ENCODE measurements at places on chromosomes 1 and 21. TPM values are rescaled to one million over a fixed set of nuclear protein-coding genes. Genes with fewer than 3 reads are reported as not detected.
A peak's percentile ranks its signal among the peaks of the same experiment; 100 is the strongest.

DNA sequence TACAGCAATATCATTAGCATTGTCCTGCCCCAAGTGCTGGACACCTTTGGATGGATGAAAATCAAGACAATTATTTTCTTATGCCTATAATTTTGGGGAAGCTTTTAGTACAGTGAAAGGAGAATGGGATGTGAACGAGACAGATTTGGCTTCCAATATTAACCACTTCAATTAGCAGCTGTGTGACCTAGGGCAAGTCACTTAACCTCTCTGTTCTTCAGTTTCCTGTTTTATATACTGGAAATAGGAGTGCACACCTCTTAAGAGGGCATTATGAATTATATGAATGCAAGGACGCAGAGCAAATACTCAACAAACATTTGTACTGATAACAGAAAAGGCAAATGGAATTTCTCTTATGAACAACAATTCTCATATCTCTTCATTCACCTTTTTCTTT is 18.5 kb downstream of the CYP2J2 start:
- DNase-seq, result no peak

KLHDC7A gene
- polyA plus RNA-seq, result not detected

- DNase-seq, result no peak
Observed at GRCh38 chr1:205272536-205272935, 44.8 kb downstream of the TMCC2 start.

GRCh38 chr1:202648605-202649226 is 61.5 kb downstream of the SYT2 start:
- DNase-seq, result no peak

DNA sequence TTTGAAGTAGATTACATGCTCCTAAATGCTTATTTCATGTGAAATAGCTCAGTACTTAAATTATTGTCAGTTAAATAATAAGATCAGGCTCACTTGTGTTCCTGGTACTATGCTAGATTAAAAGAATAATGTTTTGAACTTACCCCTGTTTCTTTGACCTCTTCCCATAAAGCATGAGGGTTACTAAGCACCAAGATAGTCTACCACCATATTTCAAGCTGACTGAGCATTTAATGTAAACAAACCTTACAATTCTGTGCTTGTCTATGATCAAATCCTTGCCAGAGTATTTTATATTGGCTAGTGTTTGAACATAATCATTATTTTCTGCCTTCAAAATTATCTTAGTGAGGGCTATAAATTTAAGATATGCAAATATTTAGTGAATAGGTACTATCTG is 98.1 kb downstream of the LHX9 start:
- peak; percentile 3 for DNase-seq

DNA sequence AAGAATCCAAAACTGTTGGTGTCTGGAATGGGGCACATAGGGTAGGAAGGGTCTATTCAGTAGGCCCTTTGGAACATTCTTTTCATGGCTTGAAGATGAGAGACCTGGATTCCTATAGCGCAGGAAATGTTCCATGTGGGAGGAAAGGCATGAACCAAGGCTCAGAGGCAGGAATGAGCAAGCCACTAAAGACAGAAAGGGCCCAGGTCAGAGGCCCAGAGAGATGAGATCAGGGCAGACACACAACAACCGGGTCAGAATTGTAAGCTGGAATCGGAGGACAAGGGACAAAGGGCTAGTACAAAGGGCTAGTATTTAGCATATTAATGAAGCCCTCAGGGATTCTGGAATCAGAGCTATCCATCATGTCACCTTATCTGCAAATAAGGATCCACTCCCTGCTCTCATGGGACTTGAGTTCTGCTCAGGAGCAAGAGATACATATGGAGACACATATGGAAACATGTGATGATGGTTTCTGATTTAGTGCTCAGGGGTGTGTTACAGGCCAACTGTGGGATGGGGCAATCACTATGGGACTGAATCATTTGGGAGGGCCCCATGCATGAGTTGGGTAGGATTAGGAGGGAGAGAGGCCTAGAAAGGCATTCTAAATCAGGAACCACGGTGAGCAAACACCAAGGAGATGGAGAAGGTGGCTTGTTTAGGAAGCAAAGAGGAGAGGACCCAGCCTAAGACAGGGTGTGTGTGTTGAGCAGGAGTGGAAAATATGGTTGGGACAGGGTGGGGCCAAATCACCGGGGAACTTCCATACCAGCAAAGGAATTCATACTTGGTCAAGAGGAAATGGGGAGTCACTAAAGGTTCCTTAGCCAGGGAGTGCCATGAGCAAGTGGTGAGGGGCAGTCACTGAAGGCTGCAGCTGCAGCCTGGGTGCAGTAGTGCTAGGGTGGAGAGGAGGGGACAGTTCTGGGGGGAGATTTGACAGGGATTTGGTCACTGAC is 8.6 kb downstream of the NECTIN4 start:
- DNase-seq, result no peak

RGS4 gene
- polyA plus RNA-seq, result 202 TPM

SLFNL1 gene
- 0.09 TPM for polyA plus RNA-seq

DNA sequence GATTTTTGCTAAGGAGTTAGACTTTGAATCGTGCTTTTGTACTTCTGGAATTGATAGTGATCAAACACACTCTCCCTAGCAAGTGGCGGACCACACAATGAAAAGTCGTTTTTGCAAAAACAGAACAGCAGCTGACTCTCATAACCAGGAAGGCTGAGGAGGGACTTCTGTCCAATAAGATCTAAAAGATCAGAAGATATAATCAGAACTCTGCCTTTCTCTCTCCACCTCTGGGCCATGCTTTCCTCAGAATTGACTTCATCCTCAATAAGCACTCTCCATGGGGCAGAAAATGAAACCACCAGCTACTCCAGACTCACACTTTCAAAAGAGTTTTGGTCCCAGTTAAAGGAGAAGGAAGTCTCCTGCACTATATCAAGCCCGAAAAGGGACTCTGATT is 55.3 kb upstream of the SAMD13 start:
- no peak for DNase-seq

FABP3 gene
- polyA plus RNA-seq, result 6.6 TPM

DNA sequence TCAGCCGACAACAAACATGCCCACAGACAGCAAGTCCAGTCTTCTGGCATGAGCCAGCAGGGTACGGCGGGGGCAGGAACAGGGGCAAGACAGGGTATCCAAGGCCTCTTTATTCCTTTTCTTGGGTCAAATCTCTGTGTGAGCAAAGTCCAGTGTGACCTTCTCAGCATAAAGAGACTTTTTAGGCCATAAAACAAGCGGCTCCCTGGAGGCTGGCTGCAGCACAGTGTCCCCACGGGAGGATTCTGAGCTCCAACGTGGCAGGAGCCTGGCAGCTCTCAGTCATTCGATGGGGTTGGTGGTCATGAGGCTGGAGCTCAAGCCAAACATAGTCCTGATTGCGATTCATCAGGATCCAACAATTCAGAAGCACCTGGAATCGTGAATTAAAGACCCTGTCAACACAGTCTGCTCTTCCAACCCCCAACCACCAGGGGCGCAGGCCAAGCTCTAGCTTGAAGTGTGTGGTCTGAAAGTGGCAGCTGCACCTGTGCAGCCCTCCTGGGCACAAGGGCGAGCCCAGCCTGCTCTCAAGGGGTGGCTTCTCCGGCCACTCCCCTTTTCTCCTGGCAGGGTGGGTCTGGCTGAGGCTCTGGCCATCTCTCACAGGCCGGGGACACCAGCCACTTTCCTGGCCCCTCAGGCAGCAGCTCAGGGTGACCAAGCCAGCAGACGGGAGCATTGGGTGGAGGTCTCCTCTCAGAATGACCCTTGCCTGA is 62.1 kb downstream of the SLC66A1 start:
- no peak for DNase-seq

GRCh38 chr1:6634371-6635052 is 9.8 kb downstream of the THAP3 start:
- peak; percentile 25 for DNase-seq

LCE2B gene
- polyA plus RNA-seq, result not detected

GRCh38 chr1:78177708-78178270 is 132.0 kb downstream of the GIPC2 start:
- DNase-seq, result no peak

GRCh38 chr21:33821503-33822322 is 93.9 kb downstream of the ATP5PO start:
- no peak for DNase-seq

CD34 gene
- 0.16 TPM for polyA plus RNA-seq

- DNase-seq, result peak; percentile 54
Observed at GRCh38 chr1:201172999-201173610, 17.5 kb upstream of the IGFN1 start.

GRCh38 chr1:78703806-78704205 is 54.2 kb downstream of the IFI44 start:
- no peak for DNase-seq

KPRP gene
- polyA plus RNA-seq, result not detected

- DNase-seq, result no peak
Observed at GRCh38 chr1:28306301-28306949, 22.4 kb upstream of the MED18 start.

- DNase-seq, result no peak
Observed at GRCh38 chr1:110874324-110875215, 1.6 kb downstream of the CD53 start.

DNA sequence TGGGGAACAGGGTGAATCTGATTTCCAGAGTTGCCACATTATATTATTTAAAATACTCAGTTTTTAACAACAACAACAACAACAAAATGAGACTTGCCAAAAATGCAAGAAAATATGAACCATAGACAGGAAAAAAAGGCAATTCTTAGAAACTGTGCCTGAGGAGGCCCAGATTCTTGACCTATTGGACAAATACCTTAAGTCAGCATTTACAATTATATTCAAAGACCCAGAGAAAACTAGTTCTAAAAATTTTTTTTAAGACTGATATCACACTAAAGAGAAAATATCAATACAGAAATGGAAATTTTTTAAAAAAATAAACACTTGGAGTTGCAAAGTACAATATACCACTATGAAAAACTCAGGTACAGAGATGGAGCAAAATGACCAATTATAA is 152.8 kb upstream of the LYPLAL1 start:
- DNase-seq, result no peak

- peak; percentile 64 for DNase-seq
Observed at GRCh38 chr1:8746554-8746953, 70.9 kb downstream of the RERE start.

- no peak for DNase-seq
Observed at GRCh38 chr1:90394247-90394646, 322.9 kb downstream of the BARHL2 start.

MRAP gene
- not detected for polyA plus RNA-seq

- no peak for DNase-seq
Observed at GRCh38 chr1:114116086-114116485, 37.6 kb downstream of the SYT6 start.

GRCh38 chr1:159091180-159091560 is 14.6 kb upstream of the AIM2 start:
- no peak for DNase-seq

DNA sequence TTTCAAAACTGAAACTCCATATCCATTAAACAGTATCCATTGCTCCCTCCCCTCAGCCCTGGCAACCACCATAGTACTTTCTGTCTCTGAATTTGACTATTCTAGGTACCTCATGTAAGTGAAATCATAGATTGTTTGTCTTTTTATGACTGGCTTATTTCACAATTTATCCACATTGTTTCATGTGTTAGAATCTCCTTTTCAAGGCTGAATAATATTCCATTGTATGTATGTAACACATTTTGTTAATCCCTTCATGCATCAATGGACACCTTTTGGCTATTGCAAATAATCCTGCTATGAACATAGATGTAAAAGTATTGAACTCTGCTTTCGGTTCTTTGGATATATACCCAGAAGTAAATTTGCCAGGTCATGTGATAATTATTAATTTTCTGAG is 37.5 kb downstream of the AGO3 start:
- DNase-seq, result no peak

DNA sequence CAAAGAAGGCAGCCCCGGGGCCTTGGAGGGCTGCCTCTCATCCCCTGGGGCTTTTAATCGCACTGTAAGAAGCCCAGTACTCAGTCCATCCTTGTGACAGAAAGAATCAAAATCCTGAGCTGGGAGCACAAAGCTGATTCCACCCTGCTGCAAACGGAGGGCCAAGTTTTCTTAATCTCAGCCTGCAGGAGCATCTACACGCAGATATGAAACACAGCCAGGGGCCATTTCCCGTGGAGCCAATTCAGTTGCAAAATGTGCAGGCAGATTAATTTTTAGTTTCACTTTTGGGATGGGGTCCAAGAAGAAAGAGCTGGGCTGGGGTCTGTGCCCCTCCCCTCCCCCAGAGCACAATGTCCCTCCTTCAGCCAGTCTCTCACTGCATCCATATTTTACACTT is 4.4 kb downstream of the LYPD8 start:
- DNase-seq, result no peak

- no peak for DNase-seq
Observed at GRCh38 chr1:112524986-112525385, 16.2 kb downstream of the WNT2B start.

DNA sequence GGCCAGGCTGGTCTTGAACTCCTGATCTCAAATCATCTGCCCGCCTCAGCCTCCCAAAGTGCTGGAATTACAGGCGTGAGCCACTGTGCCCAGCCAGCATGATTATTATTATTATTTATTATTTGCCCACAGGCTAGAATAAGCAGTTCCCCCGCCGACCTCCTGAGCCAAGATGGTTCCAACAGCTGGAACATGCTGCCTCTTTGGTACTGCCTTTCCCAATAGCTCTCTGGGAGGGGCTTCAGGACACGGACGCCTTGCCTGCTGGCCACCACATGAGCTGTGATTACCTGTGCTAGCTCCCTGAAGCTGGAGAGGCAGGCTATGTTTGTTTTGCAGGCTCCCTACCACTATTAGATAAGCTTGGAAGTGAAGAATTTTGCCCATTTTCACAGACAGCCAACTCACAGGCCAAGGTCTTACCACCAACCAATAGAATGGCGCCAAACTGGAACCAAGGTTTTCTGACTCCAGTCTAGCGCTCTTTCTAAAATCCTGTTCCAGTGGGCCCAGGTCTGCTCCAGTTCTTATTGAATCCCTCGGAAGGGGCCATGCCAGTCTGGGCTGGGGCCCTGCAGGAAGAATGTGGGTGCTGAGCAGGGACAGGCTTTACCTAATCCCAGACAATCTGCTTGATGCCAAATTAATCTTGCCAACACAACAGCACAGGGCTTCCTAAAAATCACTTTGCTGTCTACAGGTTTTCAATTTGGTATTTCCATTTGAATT is 2.1 kb upstream of the GPR61 start:
- DNase-seq, result no peak

- no peak for DNase-seq
Observed at GRCh38 chr1:169207797-169208520, 101.5 kb downstream of the ATP1B1 start.

PRAMEF14 gene
- not detected for polyA plus RNA-seq

FMO5 gene
- polyA plus RNA-seq, result 0.50 TPM

DNA sequence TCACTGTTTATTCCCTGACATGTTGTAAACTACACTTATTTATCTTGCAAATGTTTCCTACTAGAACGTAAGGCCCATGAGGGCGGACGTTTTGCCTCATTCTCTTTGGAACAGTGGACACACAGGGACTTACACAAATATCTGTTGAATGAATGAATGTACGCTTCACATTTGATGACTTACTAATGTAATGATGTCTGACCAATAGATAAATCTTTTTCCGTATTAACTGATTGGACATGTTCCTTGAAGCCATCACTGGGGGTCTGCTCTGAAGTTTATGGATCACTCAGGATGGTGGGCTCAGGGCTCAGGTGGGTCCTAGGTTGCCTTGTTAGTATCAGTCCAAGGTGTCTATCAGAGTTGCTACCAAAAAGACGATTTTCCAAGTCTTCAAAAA is 763.2 kb upstream of the TPTE start:
- no peak for DNase-seq

CFHR1 gene
- not detected for polyA plus RNA-seq

All from IMR-90 (cell line).